ENCODE measurements at places on chromosomes 3 and 15.
A peak's percentile ranks its signal among the peaks of the same experiment; 100 is the strongest.

DNA sequence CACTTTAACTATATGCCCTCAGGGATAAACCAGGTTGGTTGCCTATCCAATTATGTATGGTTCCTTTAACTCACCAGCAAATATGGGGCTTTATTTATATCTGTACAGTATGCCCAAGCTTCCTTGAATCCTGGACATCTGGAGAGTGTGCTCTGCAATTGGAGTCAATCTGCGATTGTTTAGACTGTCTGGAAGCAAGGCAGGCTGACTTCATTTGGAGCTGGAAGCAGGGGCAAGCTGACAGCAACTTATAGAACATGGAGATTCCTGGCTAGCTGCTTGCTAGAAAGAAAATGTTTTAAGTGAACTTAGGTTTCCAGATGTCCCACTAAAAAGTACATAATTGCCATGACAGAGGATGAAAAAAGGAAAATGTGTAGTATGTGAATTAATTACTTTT is 63.7 kb upstream of the TPRG1 start:
- peak; percentile 51 for DNase-seq

DNA sequence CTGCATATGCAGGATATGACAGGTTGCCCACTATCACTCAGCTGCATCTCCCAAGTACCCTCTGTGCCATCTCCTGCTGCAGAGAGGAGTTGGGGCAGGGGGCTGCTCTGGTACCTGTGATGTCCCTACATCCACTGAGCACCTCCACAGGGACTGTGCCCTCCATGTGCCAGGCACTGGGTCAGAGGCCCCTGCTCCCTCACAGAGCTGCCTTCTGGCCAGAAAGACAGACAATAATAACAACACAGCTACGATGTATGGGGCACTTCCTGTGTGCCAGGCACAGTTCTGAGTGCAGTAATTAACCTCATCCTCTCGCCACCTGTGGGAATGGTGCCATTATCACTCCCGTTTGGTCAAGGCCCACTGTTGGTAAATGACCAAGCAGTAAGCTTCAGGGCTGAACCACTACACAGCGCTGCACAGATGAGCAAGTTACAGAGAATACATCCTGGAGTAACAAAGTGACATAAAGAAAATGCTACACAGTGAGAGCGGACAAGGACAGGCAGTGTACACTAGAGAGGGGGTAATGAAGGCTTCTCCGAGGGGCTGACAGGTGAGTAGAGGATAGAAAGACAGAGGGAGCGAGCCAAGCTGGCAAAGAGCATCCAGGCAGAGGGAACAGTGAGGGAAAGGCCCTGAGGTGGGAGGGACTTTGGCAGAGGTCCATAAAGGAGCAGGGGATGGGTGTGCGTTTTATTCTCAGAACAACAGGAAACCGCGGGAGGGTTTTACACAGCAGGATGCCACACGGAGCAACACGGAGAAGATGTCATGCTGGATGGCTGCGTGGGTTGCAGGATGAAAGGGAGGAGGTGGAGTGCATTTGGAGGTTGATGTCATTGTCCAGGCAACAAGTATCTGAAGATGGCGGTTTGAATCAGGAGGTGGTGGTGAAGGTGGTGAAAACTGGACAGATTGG is 13.6 kb downstream of the WNT7A start:
- peak; percentile 8 for DNase-seq

GRCh38 chr3:186959029-186959624 is 28.8 kb downstream of the ST6GAL1 start:
- no peak for DNase-seq

DNA sequence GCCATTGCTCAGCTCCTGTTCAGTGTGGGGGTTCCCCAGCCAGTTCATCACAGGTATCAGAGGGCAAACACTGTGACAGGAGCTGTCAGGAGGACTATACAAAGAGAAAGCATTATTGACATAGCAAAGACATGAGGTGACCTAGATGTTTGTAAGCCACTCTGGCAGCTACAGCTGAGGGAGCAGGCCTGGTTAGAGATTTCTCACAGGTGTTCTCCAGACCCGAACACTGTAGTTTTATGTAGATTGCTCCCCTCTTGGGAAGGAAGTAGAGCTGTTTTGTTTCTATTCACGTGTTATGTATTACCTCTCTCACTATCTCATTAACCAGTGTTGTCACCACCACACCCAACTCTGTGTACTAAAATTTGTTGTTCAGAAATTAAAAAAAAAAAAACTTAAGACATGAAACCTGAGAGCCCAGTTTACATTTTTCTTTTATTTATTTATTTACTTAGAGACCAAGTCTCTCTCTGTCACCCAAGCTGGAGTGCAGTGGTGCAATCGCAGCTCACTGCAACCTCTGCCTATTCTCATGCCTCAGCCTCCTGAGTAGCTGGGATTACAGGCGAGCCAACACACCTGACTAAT is 123.7 kb downstream of the RBPMS2 start:
- DNase-seq = no peak

DNA sequence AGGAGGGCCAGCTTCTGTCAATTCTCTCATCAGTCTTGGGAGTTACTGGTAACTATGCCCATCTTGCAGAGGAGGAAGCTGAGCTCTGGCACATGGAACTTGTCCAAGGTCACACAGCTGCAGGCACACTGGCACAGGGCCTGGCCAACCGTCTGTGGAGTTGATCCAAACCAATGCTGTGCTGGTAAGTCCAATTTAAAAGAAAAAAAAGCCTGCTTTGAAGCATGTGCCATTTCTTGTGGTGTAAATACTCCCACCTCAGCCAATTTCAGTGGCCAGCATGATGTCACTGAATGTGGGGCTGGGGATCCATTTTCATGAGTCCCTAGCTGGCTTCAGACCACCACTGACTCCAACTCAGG is 83.4 kb downstream of the CHSY1 start:
- no peak for DNase-seq

DNA sequence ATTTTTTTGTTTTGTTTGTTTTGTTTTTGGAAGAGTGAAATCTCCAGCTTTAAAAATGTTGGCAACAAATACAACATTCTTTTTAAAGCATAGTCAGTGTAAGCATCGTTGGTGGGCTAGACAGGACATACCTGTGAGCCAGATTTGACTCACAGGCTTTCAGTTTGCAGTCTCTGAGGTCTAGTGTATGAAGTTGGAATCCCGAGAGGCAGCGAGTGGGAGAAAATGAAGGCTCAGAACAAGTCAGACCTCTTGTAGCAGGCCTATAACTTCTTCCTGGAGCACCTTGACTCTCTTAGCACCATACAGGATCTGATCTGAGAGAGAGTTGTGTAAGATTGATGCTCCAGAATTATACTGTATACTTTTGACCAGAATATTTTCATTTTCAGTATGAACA is 60.2 kb downstream of the CNTN4 start:
- DNase-seq = no peak

- DNase-seq = peak; percentile 100
These were observed 19.2 kb downstream of the ATRIP start for GRCh38 chr3:48465531-48466378.

DNA sequence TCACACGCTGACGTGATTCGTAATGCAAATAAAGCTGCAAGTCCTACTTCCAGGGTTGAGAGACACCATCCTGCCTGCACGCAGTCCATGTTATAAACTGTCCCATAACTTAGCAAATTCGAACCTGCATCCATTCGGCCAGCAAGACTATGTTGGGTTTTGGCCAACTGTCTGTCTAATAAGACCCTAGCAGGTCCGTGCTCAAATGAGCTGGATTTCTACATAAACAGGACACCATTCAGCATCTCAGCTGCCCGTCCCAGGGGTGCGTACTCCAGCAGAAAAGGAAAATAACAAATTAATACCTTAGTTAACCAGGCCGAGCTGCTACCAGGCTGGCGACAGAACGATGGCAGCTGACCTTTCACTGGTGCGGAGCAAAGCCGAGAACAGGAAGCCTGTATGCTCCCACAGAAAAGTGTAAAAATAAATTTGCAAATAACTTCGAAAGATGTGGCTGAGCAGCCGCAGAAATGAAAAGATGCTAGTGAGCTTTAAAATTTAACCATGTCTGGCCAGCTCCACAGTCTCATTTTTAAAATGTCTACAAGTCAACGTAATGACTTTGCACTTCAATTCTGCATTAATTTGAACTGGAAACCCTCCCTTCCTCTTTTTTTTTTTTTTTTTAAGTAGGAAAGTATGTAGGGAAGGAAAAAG is 97.1 kb upstream of the SNRPA1 start:
- no peak for DNase-seq

DNA sequence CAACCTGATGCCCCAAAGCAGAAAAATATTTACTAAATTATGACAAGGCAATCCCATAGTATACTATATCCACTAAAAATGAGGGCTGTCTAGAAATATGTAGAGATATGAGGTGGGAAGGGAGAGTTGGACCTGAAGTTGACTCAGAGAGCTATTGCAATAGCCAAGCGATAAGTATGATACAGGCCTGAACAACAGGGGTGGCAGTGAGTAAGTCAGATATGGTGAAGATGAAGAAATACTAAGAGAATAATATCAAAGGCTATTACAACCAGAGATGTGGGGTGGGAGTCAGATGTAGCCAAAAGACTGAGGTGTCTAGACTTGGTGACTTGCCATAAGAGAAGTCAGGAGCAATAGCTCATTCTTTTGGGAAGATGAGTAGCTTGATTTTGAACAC is 9.2 kb downstream of the HSPBAP1 start:
- DNase-seq = no peak

GRCh38 chr3:94405258-94406035 is 342.6 kb downstream of the NSUN3 start:
- peak; percentile 34 for DNase-seq

- no peak for DNase-seq
These were observed 392.8 kb downstream of the OCA2 start for GRCh38 chr15:27706300-27706699.

DNA sequence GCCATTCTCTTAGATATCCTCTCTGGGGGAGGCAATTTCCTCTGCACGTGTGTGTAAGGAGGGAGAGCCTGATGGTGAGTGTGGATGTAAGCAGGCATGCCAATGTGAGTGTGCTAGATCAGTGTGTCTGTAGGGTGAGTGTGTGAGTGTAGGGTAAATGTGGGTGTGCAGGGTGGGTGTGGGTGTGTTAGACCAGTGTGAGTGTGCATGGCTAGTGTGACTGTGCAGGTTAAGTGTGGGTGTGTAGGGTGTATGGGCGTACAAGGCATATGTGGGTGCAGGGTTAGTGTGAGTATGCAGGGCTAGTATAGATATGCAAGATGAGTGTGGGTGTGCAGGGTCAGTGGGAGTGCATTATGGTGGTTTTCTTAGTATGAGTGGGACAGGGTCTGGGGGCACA is 48.4 kb downstream of the ATP2B2 start:
- DNase-seq = no peak

- no peak for DNase-seq
These were observed 75.0 kb upstream of the SPATA16 start for GRCh38 chr3:173216063-173216462.

- no peak for DNase-seq
These were observed 371.2 kb upstream of the WNT5A start for GRCh38 chr3:55858302-55858701.

GRCh38 chr3:42500909-42501308 is 1.5 kb upstream of the VIPR1 start:
- no peak for DNase-seq

DNA sequence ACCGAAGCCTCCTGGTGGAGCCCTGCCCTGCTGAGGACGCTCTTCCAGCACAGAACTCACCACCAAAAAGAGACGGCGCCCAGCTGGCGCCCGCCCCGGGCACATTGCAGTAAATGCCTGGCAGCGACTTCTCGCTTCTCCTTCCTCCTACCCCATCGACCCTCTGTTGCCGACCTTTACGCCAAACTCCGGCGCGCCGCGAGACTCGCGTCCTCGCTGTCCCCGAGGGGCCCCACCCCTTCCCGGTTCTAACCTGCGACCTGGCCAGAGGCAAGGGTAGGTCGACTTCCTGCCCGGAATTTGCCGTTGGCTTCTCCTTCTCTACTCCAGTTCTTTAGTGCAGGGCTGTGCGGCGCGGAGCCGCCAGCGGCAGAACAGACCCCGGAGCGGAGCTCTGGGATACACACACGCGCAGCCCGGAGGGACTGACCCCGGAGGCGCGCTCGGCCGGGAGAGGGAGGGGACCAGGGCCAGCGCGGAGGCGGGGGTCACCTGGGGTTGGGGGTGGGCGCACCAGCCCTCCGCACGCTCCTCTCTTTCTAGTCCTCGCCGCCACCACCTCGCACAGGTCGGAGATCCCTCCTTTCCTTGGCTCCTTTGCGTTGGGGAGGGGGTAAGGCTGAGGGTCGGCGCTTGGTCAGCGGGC is 226.6 kb upstream of the AZI2 start:
- DNase-seq = peak; percentile 2

DNA sequence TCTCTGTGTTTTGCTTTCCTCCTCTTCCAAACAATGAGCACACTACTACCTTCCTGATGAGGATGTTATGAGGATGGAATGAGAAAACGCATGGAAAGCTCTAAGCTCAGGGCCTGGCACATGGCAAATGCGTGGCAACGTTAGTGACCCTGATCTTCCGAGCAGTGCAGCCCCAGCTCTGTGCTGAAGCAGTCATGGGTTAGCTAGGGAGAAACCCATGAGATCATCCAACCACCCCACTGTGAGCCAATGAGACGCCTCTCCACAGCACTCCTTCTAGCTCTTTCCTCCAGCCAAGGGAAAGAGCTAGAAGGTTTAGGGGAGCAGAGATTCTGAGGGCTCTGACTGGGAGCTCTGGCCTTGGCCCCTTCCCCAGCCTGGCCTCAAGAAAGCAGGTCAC is 4.5 kb downstream of the CPN2 start:
- no peak for DNase-seq

DNA sequence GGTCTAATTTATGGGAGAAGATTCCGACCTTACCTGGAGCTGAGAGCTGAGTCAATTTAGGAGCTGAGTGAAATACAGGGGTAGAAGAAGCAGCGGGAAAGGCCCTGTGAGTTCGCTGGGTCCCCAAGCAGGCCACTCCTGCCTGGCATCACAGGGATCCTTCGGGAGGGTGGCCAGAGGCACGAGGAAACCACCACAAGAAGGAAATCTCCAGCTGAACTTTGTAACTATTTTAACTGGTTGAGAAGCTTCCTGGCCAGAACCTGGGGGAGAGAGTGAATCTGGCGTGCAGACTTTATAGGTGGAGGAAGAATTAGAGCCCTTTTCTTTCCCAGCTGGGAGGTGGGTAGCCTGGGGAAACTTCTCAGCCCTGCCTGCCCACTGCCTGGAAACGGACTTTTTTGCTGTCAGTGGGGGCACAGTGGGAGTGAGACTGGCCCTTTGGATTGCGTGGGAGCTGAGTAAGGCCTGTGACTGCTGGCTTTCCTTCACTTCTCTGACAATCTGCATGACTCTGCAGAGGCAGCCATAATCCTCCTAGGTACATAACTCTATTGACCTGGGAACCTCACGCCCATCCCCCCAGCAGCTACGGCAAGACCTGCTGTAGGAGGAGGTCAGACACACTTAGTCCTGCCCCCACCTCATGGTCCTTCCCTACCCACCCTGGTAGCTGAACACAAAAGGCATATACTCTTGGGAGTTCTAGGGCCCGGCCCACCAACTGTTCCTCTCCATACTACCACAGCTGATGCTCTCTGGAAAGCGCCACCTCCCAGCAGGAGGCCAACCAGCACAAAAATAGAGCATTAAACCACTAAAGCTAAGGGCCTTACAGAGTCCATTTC is 340.7 kb downstream of the CNTN3 start:
- no peak for DNase-seq

- DNase-seq = no peak
These were observed 179.4 kb downstream of the CDIN1 start for GRCh38 chr15:36758800-36759199.

GRCh38 chr15:44796508-44796907 is 60.2 kb downstream of the TRIM69 start:
- no peak for DNase-seq

Measured in fibroblast of skin of back (primary cell).